ENCODE measurements at places on chromosomes 2 and 18. TPM values are rescaled to one million over a fixed set of nuclear protein-coding genes. Genes with fewer than 3 reads are reported as not detected.

Gene ZRANB3
- total RNA-seq = 7.3 TPM

Gene LYG2
- not detected for total RNA-seq

Gene UGT1A8
- total RNA-seq = 34.2 TPM

Gene TMEM37
- 54.0 TPM for total RNA-seq

Gene SPIRE1
- 4.7 TPM for total RNA-seq

Gene PAX8
- 0.82 TPM for total RNA-seq

Gene EPAS1
- 126 TPM for total RNA-seq

Gene TTR
- total RNA-seq = not detected

Gene ABCG5
- not detected for total RNA-seq

Gene ADD2
- 4.0 TPM for total RNA-seq

Gene NOSTRIN
- 56.2 TPM for total RNA-seq

Gene CDH2
- total RNA-seq = 11.0 TPM

Gene ZNF804A
- total RNA-seq = 0.14 TPM

Gene MEP1B
- total RNA-seq = 11.6 TPM

Gene BOLL
- not detected for total RNA-seq

Gene NMUR1
- total RNA-seq = 1.2 TPM

Gene BUB1
- total RNA-seq = 2.3 TPM

Gene RAB6D
- total RNA-seq = 1.0 TPM

Gene CCDC141
- 1.5 TPM for total RNA-seq

Gene TSPYL6
- not detected for total RNA-seq

Gene PCARE
- not detected for total RNA-seq

Gene CLEC4F
- not detected for total RNA-seq

Gene SPEG
- total RNA-seq = 242 TPM

Gene TXNDC2
- not detected for total RNA-seq

Gene L3MBTL4
- 13.9 TPM for total RNA-seq

Gene ATP6V1B1
- total RNA-seq = not detected

All from mucosa of descending colon (tissue), 3 donors.